ENCODE measurements at places on chromosomes 6 and 20.

GRCh38 chr20:50632701-50633100 is 58.6 kb downstream of the RIPOR3 start:
- no peak for DNase-seq

DNA sequence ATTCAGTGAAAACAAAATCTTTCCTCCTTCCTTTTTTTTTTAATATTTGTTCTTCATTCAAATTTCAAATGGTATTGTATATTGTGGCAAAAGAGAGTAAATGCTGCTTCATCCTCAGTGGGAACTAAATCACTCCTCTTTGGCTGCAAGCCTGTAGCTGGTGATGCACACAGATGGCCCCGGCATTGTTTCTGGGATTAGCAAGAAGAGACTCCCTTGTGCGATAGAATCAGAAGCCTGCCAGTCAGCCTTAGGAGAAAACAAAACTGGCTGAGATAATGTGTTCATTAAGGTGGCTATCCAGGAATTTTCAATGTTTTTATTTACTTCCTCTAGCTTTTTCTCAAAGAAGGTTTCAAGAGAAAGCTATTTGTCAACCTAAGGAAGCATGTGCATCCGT is 20.7 kb upstream of the ELOVL2 start:
- DNase-seq: no peak

GRCh38 chr6:146860583-146860982 is 261.8 kb downstream of the ADGB start:
- DNase-seq: no peak

GRCh38 chr6:46338131-46338530 is 153.1 kb downstream of the RCAN2 start:
- DNase-seq: no peak

Data from iPS DF 19.7 (cell line).